ENCODE measurements at places on chromosomes 7 and 10.

GRCh38 chr10:44843484-44843883, 67.7 kb upstream of the TMEM72 start:
- no peak for ATAC-seq

GRCh38 chr10:12418000-12418399, 68.7 kb downstream of the CAMK1D start:
- no peak for ATAC-seq

GRCh38 chr7:142401951-142402350, 144.1 kb upstream of the PRSS58 start:
- ATAC-seq, result no peak

- no peak for ATAC-seq
Observed at GRCh38 chr7:93212881-93213280, 13.4 kb downstream of the HEPACAM2 start.
